ENCODE measurements at places on chromosomes 3 and 15.
A peak's percentile ranks its signal among the peaks of the same experiment; 100 is the strongest.

DNA sequence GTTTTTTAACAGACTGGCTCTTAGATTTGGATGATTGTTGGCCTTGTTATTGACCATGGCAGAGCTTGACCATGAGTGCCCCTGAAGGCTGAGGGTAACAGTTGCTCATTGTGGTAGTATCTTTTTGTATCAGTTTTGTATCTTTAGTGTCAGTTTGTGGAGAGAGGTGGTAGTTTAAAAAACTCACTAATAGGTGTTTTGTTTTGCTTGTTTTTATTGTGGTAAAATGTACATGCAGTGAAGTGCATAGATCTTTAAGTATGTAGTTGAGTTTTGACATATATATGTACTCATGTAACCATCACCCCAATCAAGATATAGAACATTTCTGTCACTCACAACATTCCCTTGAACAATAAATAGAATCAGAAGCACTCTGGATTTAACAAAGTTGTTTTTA, 9.8 kb downstream of the GMPS start:
- DNase-seq, result no peak

GRCh38 chr3:186921578-186921977, 8.7 kb upstream of the ST6GAL1 start:
- DNase-seq, result no peak

DNA sequence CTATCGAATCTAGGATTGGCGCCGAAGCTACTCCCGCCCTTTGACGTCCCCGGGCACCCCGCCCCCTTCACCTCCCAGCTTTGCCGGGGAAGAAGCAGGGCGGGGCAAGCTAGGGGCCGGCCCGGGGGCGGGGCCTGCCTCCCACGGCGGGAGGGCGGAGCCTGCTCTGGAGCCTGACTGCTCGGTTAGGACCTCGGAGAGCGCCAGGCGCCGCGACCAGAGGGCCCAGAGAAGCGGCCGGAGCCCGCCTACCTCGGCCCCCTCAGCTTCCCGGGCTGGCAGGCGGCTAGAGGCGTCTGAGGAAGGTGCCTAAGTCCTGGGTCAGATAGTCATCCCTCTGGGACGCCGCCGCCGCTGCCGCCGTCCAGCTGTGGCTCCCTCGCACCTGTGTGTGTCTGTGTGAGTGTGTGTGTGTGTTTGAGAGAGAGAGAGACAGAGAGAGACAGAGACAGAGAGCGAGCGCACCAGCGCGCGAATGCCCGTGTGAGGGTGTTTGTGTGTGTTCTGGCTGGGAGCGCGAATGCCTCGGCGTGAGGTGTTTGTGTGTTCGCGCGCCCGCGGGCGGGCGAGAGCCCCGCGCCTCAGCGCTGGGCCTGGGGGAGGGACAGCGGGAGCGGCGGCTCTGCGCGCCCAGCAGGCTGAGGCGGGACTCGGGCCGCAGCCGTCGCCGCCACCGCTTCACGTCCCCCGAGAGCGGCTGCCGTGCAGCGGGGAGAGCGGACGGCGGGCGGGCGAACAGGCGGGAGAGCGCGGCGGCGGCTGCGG, at the start of gene STXBP5L:
Gene STXBP5L (plus strand): TSS at position 176 of the 765 bp plus-strand sequence. CDS start 1,374 bp downstream, outside the sequence.
- peak; percentile 10 for DNase-seq

DNA sequence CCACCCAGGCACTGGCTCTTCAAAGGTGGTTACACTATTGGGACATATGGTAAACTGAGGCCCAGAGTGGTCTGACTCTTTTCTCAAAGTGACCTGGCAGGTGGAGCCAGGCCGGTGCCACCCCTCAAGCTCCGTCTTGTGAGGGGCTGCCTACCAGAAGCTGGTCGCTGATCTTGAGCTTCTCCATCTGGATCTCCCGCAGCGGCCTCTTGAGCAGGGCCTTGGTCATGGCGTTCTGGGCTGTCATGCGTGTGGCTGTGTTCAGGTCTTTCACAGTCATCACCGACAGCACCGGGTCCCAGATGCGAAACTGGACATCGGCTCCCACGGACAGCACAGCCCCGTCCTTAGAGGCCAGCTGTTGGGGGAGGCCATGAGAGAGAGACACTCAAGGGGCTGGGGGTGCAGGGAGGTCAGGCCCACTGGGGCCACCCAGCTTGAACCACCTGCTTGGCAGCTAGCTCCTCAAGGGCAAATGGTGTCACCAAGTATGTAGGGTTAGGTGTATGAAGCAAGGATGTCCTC, 3.6 kb downstream of the STOML1 start:
- DNase-seq, result no peak

Measured in activated T-cell treated with anti-CD3 and anti-CD28 coated beads for 4 hours (primary cell).